ENCODE measurements at places on chromosomes 2 and 18. TPM values are rescaled to one million over a fixed set of nuclear protein-coding genes. Genes with fewer than 3 reads are reported as not detected.

- no peak for DNase-seq
These were observed 36.3 kb downstream of the ZNF516 start for GRCh38 chr18:76458522-76459311.

- no peak for DNase-seq
These were observed 63.0 kb upstream of the SIX2 start for GRCh38 chr2:45072064-45072861.

GRCh38 chr2:196606516-196606915, 33.0 kb upstream of the CCDC150 start:
- DNase-seq: no peak

- peak; percentile 27 for DNase-seq
These were observed 232.8 kb downstream of the GRB14 start for GRCh38 chr2:164388511-164388910.

DNA sequence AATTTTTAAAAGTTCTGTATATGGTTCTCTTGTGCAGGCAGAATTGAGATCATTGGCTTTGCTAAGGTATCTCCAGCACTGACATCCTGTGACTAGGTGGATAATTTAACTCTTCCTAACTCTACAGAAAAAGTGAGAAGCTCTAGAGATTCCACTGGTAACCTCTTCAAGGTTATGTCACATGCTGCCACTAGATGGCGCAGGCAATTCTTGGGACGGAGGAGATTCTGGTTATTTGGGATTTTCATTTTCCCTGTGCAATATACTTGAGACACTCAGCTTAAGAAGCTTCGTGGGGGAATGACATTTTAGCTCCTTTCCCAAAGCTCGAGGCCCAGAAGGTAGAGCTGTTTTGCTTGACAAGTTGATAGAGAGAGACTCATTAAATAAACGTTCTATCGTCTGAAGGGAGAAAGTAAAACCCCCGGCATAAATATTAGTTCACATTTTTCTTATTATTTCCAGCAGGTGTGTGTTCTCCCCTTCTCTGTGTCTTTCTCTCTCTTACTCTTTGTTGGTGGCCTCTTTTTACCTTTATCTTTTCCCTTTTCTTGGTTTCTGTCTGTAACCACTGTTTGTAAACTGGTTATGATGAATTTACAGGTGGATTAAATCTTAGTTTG, 26.6 kb upstream of the LANCL1 start:
- peak; percentile 74 for DNase-seq

DNA sequence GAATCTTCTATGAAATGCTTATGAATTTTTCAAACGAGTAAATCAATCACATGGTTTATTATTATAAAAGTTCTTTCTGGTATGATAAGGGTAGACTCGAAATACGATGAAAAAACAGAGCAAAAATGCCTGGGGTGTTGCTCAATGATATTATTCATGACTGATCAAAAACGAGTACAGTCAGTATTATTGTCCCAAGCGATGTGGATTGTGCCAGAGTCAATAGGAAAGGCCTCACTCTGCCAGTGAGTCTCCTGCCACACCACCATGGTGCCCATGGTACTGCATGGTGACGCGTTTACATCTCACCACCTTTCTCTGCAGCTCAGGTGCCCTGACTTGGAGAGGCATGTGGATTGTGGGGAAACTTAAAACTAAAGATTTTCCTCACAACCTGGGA, 58.5 kb downstream of the KCTD1 start:
- DNase-seq: no peak

DNA sequence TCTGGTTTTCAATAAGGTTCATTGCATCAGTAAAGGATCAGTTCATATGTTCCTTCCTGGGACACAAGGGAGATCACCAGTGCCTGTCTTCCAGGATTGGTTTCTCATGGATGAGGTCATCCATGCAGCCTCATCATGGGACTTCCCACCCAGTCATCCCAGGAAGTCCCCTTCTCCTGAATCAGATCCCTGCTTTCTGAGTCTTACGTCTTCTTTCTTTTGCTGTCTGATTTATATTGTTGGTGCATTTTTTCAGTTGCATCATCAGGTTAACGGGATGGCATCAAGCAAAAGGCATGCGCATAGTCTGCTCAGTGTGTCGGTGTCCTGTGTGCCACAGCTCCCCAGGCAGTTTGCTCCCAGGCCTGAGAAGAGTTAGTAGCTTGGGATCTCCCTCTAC, 105.9 kb downstream of the SOX11 start:
- DNase-seq: no peak

The RESP18 gene
- total RNA-seq: not detected

Measured in SJCRH30 (cell line).